ENCODE measurements at places on chromosomes 4 and X.

- no peak for DNase-seq
Observed at GRCh38 chr4:73734530-73735001, 5.8 kb upstream of the CXCL8 start.

GRCh38 chrX:103446665-103447302 lies 70.4 kb downstream of the BEX3 start:
- DNase-seq: no peak

GRCh38 chr4:88179261-88179660 lies 20.8 kb upstream of the ABCG2 start:
- DNase-seq: no peak

DNA sequence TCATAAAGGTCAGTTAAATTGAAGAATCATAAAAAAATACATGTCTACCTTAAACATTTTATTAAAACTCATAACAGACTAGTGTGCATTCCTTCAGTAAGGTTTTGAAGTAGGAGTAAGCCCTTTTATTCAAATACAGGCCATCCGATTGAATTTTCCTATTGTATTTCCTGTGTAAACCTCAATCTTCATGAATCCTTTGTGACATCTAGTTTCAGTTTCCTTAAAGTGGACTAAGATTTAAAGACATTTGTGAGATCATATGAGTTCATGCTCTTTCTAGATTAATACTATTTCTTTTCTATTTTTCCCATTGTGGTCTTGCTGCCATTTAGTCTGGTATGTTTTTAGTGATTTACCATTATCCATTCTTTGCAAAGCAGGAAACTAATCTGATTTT lies 644.7 kb upstream of the BOD1L1 start:
- no peak for DNase-seq

DNA sequence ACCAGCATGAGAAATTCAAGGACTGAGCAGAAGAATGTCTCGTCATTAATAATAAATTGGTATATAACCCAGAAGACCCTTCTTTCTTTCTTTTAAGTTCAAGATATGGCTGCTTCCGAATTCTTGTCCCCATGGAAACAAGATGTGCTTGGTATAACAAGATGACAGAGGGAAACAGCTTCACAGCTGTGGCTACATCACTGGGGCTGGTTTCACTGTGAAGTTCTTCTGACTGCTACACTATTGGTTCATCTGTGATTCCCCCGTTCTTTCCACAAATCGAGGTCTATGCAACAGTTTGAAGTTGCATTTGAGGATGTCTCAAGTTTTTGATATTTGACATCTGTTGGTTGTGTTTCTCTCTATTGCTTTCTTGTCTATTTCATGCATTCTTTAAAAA lies 12.3 kb upstream of the DTHD1 start:
- DNase-seq: no peak

- no peak for DNase-seq
Observed at GRCh38 chr4:186953599-186954260, 230.1 kb upstream of the FAT1 start.

DNA sequence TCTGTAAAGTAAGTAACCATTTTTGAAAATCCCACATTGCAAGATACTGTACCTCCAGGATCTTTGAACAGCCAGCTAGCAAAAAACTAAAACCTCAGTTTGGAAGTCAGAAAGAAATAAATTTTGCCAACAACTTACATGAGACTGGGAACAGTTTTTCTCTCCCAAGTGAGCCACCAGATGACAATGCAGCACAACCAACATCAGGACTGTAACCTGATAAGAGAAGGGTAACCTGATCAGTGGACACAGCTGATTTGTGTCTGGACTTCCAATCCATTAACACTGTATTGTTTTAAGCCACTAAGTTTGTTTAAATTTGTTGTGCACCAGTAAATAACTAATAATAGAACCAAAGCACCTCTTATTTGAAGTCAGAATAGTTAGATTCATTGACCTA lies 923.3 kb downstream of the FAT4 start:
- DNase-seq: no peak

- DNase-seq: no peak
Observed at GRCh38 chr4:2827071-2827873, 16.4 kb upstream of the ADD1 start.
